ENCODE measurements at places on chromosomes 5 and 9. TPM values are rescaled to one million over a fixed set of nuclear protein-coding genes. Genes with fewer than 3 reads are reported as not detected.

- DNase-seq = no peak
These were observed 69.6 kb upstream of the OLFM1 start for GRCh38 chr9:135017899-135018298.

DNA sequence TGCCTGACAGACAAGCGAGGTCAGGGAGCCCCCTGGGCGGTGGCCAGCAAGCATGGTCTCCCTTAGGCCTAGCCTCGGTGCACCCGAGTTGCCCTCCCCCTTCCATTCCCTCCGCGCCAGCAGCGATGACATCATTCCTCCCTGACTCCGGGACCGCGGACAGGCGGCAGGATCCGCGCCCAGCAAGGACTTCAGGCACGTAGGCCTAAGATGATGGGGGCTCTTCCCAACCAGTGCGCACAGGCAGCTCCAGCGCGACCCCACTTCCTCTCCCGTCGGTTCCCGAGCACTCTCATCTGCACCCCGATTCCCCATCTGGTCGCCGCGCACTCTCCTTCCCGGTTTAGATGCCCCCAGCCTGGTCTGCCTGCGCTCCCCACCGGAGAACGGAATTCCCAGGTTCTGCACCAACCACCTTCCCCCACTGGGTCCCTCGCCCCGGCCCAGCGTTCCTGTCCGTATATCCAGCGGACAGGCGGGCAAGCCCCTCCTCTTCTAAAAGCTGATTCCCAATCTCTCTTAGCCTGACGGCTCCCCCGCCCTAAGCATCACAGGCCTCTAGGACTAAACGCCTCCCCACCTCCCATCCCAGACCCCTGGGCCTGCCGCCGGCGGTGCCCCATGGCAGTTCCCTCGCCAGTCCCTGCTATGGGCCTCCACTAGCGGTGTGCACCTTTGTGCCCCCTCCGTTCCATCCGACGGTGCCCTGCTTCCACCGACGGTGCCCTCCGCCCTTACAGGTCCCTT lies 931 bp downstream of the FAM219A start:
- peak; percentile 87 for DNase-seq

- DNase-seq = peak; percentile 63
These were observed 108.5 kb downstream of the C9orf152 start for GRCh38 chr9:110099236-110100095.

GRCh38 chr9:121654499-121655140 lies 3.2 kb downstream of the DAB2IP start:
- DNase-seq = no peak

- no peak for DNase-seq
These were observed 566.4 kb downstream of the DNAH5 start for GRCh38 chr5:13378091-13378490.

TBC1D9B gene
- total RNA-seq = 43.1 TPM

PCA3 gene
- total RNA-seq = not detected

Measured in right cardiac atrium (tissue), 5 donors.